ENCODE measurements at places on chromosomes 7 and 10.

DNA sequence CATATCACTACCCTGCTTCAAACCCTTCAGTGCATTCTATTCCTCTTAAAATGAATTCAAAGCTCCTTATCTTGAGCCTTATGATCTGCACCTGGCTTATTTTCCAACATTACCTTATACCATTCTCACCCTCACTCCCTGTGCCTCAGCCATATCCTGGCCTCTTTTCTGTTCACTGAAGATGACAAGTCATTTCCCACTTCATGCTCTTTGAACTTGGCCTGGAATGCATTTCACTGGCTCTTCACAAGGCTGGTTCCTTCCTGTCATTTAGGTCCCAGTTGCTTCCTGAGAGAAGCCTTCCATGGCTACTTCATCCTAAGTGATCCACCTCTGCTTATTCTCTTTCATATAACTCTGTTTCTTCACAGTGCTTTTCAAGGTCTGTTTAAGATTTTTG is 3.2 kb upstream of the LIPF start:
- no peak for DNase-seq

- DNase-seq: no peak
Measured at GRCh38 chr10:43048301-43049051, 28.4 kb upstream of the RET start.

GRCh38 chr7:43725251-43725650 is 4.1 kb downstream of the COA1 start:
- no peak for DNase-seq

DNA sequence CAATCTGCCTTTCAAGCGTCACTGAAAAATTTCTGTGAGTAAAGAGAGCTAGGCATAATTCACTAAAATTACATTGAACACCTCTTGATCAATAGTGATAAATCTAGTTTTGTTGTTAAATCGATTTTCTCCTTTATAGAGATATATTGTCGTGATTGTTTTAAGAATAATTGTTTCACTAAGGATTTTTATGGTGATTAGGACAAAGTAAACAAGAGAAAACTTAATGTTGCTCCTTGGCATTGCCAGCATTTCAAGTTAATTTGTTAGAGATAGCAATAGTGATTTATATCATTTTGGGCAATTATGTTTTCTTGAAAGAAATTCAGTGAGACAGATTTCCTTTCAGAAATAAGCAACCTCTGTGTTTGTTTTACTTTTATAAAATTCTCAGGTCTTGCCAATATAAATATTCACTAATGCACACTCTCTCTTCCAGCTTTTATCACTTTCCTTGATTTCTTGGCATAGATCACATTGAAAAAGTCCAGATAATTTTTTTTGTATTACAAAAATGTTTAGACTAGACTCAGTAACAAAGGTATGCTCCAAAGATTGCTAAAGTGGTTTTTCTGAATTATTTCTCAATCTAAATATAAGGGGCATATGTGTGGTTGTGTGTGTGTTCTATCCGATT is 538.7 kb downstream of the TFEC start:
- DNase-seq: no peak

DNA sequence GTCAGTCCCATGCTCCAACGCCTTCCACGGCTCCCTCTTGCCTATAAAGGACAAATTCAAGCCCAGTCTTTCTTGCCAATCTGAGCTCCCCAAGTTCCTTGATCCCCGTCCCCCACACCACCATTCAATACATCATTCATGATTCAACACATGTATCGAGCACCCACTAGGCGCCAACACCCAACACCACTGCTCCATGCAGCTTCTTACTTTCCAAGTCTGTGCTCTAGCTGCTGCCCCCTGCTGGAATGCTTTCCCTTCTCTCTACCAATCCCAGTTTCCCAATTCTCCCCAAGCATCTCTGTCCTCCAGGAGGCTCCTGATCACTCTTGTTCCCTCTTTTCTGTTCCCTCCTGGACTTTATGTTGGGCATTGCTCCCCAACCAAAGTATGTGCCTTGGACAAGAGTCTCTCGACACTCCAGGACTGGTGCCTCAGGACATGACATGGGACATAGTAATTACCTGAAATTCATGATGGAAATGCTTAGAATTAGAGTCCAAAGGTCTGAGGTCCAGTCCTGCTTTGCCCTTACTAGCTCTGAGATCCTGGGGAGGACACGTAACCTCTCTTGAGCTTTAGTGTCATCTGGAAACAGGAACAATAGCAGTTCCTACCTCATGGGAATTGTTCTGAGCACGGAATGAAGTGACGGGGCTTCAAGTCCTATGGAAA is 172.7 kb downstream of the NEURL1 start:
- DNase-seq: peak; percentile 28

- DNase-seq: no peak
Measured at GRCh38 chr10:119541459-119542356, 811 bp downstream of the RGS10 start.

DNA sequence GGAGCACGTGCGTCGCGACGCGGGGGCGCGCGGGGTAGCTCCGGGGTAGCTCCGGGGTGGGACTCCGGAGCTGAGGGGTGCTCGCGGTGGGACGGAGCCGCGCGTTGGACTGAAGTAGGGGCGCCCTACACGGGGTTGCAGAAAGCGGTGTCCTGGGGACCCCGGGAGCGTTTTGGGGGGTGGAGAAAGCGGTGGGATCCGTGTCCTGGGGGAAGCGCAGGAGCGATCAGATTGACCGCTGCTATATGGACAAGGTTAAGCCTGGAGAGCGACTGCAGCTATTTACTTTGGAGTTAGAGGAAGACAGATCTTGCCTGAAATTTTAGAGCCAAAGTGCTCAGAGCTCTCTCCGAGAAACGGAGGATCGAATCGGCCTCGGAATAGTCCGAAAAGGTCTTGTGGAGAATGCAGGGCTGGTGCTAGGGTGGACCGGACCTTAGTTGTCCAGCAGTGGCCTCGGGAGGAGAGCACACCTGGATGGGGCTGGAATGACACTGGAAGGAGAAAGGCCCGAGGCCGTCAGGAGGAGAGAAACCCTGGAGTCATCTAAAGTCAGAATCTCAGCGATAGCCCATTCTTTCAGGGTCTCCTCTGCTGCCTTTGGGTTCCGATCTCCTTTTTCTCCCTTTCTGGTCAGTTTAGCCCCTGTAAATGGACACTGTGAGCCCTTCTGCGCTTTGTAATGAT is 564 bp downstream of the PDSS1 start:
- no peak for DNase-seq

- no peak for DNase-seq
Measured at GRCh38 chr7:146115548-146115850, 1.1 kb upstream of the CNTNAP2 start.

GRCh38 chr10:93542358-93542791 is 24.1 kb upstream of the FFAR4 start:
- no peak for DNase-seq

GRCh38 chr7:27863880-27864279 is 123.9 kb downstream of the TAX1BP1 start:
- peak; percentile 98 for DNase-seq

- no peak for DNase-seq
Measured at GRCh38 chr10:25056726-25057125, 40.3 kb downstream of the THNSL1 start.

- DNase-seq: no peak
Measured at GRCh38 chr10:86193841-86194240, 172.8 kb downstream of the GRID1 start.

DNA sequence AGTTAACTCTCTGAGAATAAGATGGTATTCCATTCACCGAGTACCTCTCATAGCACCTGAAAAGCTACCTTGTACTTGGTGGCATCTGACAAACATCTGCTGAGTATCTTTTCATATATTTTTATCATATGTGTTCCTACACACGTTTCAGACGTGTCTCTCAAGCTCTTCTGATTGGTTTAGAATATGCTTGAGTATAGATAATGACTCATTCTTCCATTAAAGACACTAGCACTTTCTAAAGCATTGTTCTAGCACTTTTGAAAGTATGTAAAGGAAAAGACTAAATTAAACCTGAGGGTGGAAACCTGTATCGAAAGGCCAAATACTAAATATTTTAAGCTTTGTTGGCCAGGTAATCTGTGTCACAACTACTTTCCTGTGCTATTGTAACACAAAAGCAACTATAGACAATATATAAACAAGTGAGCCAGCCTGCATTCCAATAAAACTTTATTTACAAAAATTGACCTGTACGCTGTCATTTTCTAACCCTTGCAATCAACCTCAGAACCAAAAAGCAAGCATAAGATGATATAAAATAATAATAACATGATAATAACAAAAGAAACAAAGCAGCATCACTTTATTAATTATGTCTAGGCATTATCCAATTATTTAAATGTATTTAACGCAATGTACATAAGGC is 95.3 kb downstream of the DGKI start:
- DNase-seq: no peak

DNA sequence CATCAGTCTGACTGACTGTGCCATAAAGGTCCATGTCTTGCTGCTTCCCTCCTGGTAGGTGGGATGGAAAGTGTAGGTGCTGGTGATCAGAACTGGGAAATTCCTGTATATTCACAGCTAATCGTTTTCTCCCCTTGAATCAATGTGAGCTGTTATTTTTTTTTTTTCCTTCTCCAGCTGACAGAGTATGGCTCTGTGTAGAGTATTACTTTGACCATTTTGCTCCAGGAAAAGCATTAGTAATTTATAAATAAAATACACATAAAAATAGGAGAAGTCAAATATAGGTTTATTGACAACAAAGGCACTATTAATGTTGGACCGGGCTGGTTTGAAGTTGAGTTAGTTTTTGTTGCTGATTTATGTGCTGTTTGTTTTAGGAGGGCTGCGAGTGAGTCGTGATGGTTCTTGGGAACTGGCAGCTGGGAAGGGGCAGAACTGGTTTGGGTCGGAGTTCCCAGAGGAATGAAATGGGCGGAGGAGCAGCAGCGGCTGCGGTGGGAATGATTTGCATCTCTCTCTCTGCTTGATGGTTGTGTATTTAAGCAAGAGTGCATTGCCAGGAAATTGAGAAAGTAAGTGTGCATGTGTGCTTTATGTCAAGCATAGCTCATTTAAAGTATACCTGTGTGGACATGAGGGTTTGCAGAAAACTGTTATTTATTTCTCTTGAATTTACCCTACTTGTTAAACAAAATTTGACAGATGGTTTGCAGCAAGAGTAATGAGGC is 80.9 kb downstream of the LRMDA start:
- no peak for DNase-seq

DNA sequence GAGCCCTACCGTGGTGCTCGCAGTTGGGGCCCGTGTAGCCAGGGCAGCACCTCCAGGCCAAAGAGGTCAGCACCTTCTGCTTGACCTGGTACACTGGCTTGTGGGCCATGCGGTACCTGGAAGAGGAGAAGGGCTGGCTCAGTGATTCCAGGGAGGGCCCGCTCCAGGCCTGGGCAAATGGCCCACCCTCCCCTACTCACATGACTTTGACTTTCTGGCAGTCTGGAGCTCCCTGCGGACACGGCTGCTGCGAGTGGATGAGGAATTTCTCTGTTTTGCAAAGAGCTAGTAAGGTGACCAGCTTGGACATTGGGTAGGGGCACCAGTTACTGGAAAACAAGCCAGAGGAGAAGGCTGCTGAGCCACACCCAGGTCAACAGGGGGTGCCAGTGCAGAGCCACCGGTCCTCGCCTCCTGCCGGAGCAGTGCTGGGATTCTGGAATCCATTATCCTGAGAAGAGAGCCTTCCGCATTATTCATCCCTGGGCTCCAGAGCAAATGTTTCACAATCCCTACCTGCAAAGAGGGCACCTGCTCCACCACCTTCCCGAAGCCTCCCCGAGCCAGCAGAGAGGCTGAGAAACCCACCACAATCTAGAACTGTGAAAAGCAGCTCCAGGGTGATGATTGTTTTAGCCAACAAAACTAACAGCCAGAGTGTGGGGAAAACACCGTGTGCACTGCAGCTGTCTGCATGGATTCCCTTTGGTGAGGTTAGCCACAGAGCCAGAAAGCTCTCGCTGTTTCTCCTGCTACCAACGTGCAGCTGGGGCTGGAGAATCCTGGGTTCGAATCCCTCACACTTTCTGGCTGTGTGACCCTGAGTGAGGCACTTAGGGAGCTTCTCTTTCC is 11.8 kb downstream of the MMRN2 start:
- DNase-seq: peak; percentile 4

DNA sequence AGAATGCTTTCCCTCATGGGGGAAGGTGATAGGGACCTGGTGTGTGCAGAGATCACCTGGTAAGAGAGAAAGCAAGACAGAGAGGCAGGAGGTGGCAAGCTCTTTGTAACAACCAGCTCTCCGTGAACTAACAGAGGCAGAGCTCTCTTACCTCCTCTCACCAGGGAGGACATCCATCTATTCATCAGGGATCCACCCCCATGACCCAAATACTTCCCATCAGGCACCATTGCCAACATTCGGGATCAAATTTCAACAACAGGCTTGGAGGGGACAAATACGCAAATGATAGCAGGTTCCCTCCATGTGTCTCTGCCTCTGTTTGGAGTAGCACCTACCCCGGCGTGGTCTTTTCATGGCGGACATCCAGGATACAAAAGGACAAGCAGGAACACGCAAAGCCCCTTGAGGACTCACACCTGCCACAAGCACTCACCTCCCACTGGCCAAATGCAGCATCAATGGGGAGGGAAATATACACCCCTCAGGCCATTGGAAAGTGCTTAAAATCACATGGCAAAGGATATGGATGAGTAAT is 431.2 kb upstream of the AUTS2 start:
- no peak for DNase-seq

- peak; percentile 78 for DNase-seq
Measured at GRCh38 chr7:19560111-19560883, 148.5 kb downstream of the POLR1F start.

GRCh38 chr7:4790516-4790991 is 15.1 kb downstream of the AP5Z1 start:
- no peak for DNase-seq

DNA sequence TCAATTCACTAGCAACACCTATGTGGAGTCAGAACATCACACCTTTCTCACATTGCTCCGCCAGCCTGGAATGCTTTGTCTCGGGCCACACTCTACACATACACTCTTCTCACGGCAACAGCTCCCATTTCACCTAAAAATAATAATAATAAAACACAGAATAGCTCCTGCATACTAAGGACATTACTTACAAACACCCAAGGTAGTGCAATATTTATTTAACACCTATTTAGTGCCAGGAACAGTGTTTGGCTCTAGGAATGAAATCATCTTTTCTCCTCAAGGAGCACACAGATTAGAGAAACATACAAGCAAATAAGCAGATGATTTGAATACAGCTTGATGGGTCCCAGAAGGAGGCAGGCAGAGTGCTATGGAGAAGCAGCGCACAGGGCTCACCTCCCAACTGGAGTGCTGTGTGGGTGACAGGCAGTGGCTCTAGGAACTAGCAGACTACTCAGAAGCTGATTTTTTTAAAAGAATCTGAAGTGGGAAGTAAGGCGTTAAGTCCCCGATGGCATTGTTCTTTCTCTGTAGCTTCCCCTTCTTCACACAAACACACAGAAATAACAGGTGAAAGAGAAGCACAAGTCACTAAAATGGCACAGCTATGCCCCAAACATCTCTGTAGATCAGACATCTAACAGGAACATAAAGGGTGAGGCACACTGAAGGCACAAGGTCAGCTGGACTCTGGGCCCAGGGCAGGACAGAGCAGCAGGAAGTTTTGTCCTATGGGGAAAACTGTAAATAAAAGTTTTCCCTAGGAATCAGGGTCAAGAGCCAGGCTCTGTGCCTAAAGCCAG is 16.7 kb downstream of the USP6NL start:
- DNase-seq: no peak

GRCh38 chr7:132091706-132092105 is 484.6 kb downstream of the PLXNA4 start:
- DNase-seq: no peak

GRCh38 chr7:107045980-107046379 is 1.5 kb downstream of the PRKAR2B start:
- peak; percentile 86 for DNase-seq

Data from H4 (cell line).